Astrocyte (in vitro differentiated cells and primary cell): ENCODE measurements at places on chromosomes 1 and 21. TPM values are rescaled to one million over a fixed set of nuclear protein-coding genes. Genes with fewer than 3 reads are reported as not detected.
A peak's percentile ranks its signal among the peaks of the same experiment; 100 is the strongest.

GSTM3 gene
- total RNA-seq = 25.4 and 26.1 TPM in 2 replicates

LINGO4 gene
- total RNA-seq = not detected in 2 replicates

SEMA6C gene
- total RNA-seq = 7.4 and 7.5 TPM in 2 replicates

SYTL1 gene
- 10.7 and 12.2 TPM in 2 replicates for total RNA-seq

TGFBR3 gene
- 1.0 and 2.5 TPM in 2 replicates for total RNA-seq

YY1AP1 gene
- total RNA-seq = 40.0 and 42.3 TPM in 2 replicates

MIXL1 gene
- total RNA-seq = 0.16 TPM in 1 of 2 replicates, not detected in the other

NOS1AP gene
- total RNA-seq = 0.94 and 1.2 TPM in 2 replicates

DNA sequence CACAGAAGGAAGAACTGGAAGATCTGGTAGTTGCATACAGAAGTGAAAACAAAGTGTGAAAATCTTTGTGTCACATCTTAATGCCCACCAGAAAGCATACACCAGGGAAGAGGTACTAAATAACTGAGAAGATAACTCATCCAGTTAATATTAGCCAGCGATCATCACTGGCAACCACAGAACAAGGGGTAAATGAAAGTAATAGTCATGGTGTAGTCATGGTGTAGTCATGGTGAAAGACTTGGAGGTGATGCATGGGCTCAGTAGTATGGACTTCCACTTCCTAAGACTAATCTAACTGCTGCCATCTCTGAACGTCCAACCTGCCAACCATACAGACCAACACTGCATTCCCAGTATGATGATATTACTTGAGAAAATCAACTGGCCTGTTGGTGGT is 481.2 kb upstream of the NR5A2 start:
- peaks cover 2% of the 10 kb centered on the region for H3K27me3 ChIP-seq
- no peak overlapping the region for H3K27ac ChIP-seq
- H3K4me1 ChIP-seq = peaks cover 10% of the 10 kb centered on the region
- peak; percentile 14 for DNase-seq

DNA sequence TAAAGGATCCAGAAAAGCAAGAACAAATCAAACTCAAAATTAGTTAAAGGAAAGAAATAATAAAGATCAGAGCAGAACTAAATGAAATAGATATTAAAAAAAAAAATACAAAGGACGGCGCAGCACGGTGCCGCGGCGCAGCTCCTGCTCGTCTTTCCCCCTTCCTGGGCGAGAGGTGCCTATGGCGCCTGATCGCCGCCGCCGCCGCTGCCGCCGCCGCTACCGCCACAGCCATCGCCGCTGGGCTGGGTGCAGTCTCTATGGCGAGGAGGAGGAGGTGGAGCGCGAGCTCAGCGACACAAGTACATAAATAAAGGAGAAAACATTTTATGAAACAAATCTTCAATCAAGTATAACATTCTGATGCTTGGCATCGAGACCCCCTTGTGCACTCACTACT is 77.6 kb upstream of the VANGL1 start:
- no peak overlapping the region for H3K27ac ChIP-seq
- H3K36me3 ChIP-seq = no peaks in the 10 kb centered on the region
- peak overlapping the region; percentile 37 for H3K4me3 ChIP-seq
- no peaks in the 10 kb centered on the region for H3K4me1 ChIP-seq

GRCh38 chr1:58783090-58783992 is 506 bp downstream of the JUN start:
- H3K27me3 ChIP-seq = no peaks in the 10 kb centered on the region
- peak; percentile 36 for DNase-seq
- peak overlapping the region; percentile 90 for H3K27ac ChIP-seq
- peaks cover 17% of the 10 kb centered on the region for H3K4me1 ChIP-seq
- H3K36me3 ChIP-seq = peaks cover 8% of the 10 kb centered on the region
- H3K4me3 ChIP-seq = peak overlapping the region; percentile 98

GRCh38 chr1:243946946-243947345 is 96.9 kb upstream of the AKT3 start:
- no peaks in the 10 kb centered on the region for H3K36me3 ChIP-seq
- no peak for DNase-seq
- no peaks in the 10 kb centered on the region for H3K4me1 ChIP-seq
- no peak overlapping the region for H3K4me3 ChIP-seq
- no peaks in the 10 kb centered on the region for H3K27me3 ChIP-seq

DNA sequence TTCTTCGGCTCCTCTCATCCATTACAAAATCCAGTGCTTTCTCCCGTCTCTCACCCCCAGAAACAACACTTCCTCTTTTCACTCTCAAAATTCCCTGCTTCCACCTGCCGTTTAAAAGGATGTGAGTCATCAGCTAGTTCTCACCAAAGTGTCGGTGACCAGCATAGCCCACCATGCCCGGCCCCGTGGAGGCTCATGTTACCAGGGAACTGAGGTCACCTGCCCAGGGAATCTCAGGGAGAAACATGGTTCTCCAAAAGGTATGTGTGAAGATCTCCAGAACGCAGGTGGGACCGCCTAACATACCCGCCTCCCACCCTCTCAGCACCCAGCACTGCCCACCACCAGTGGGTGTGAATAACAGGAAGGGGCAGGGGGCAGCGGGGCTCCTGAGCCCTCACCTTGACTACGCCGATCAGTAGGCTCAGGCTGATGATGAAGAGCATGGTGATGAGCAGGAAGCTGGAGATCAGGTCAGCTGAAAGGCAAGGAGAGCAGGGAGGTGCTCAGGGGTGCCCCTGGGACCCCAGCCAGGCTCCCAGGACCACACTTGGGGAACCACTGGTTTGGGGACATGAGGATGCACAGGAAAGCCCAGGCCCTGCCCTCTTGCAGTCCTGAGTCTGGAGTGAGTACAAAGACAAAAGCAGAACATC is 16.2 kb downstream of the LAPTM5 start:
- H3K27ac ChIP-seq = no peak overlapping the region
- DNase-seq = no peak
- peaks cover 6% of the 10 kb centered on the region for H3K27me3 ChIP-seq

GRCh38 chr1:204104331-204105130 is 31.6 kb downstream of the SOX13 start:
- peaks cover 28% of the 10 kb centered on the region for H3K4me1 ChIP-seq
- H3K4me3 ChIP-seq = no peak overlapping the region
- H3K27ac ChIP-seq = peak overlapping the region; percentile 45
- H3K36me3 ChIP-seq = no peaks in the 10 kb centered on the region
- DNase-seq = peak; percentile 29

- H3K4me3 ChIP-seq = no peak overlapping the region
- no peaks in the 10 kb centered on the region for H3K4me1 ChIP-seq
- no peak for DNase-seq
- peaks cover 8% of the 10 kb centered on the region for H3K27me3 ChIP-seq
Observed at GRCh38 chr1:5998906-5999301, 6.7 kb upstream of the NPHP4 start.

GRCh38 chr21:45998276-45998701 is 16.7 kb downstream of the COL6A1 start:
- peaks cover 10% of the 10 kb centered on the region for H3K4me1 ChIP-seq
- no peaks in the 10 kb centered on the region for H3K27me3 ChIP-seq
- peaks cover 22% of the 10 kb centered on the region for H3K36me3 ChIP-seq
- H3K27ac ChIP-seq = no peak overlapping the region
- DNase-seq = no peak

- H3K27ac ChIP-seq = no peak overlapping the region
- H3K4me3 ChIP-seq = no peak overlapping the region
- no peaks in the 10 kb centered on the region for H3K36me3 ChIP-seq
- H3K27me3 ChIP-seq = no peaks in the 10 kb centered on the region
Observed at GRCh38 chr1:226722240-226722900, 16.7 kb downstream of the ITPKB start.

GRCh38 chr1:241024834-241025233 is 332.2 kb downstream of the RGS7 start:
- no peaks in the 10 kb centered on the region for H3K4me1 ChIP-seq
- no peak overlapping the region for H3K4me3 ChIP-seq
- no peaks in the 10 kb centered on the region for H3K36me3 ChIP-seq
- H3K27ac ChIP-seq = no peak overlapping the region
- DNase-seq = no peak

- peak; percentile 36 for DNase-seq
- H3K27me3 ChIP-seq = no peaks in the 10 kb centered on the region
- no peak overlapping the region for H3K27ac ChIP-seq
- H3K36me3 ChIP-seq = no peaks in the 10 kb centered on the region
- peaks cover 13% of the 10 kb centered on the region for H3K4me1 ChIP-seq
Observed at GRCh38 chr1:228226956-228227791, 19.3 kb downstream of the OBSCN start.

DNA sequence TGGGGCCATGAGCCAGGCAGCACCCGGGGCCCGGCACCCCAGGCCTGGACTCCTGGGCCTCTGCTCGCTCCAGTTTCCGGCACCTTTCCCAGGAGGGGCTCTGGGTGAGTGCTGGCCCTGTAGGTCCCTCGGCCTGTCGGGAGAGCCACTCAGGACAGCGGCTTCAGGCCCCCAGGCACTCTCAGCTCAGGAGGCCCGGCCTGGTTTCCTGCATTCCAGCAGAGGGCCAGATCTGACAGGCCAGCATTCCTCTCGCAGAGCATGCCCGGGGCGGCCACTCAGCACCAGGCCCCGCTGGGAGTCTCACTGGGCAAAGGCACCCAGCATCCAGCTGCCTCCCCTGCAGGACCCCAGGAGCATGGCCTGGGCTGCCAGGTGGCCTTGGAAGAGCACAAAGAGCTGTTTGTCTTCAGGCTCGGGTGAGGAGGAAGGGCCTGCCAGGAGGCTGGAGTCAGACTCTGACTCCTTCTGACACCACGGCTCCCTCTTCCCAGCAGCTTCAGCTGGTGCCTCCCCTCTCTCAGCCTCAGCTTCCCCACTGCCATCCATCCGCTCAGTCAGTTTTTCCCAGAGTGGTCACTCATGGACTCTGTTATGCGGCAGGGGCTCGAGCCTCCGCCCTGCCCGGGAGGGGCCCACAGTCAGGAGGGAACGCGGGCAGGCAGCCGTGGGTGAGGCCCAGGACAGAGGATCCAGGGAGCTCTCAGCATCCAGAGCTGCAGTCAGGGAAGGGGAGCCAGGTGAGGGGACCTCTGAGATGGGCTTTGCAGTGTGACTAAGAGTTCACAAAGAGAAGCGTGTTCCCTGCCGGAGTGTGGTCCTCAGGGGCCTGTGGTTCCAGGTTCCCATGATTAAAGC is 51.7 kb downstream of the WNT9A start:
- no peaks in the 10 kb centered on the region for H3K27me3 ChIP-seq
- no peaks in the 10 kb centered on the region for H3K36me3 ChIP-seq

GRCh38 chr21:31509194-31510017 is 150.1 kb upstream of the SOD1 start:
- H3K36me3 ChIP-seq = no peaks in the 10 kb centered on the region
- no peak overlapping the region for H3K27ac ChIP-seq
- peaks cover 2% of the 10 kb centered on the region for H3K27me3 ChIP-seq

GRCh38 chr1:22809783-22810182 is 99.1 kb downstream of the EPHB2 start:
- H3K27me3 ChIP-seq = no peaks in the 10 kb centered on the region
- H3K27ac ChIP-seq = no peak overlapping the region
- no peaks in the 10 kb centered on the region for H3K36me3 ChIP-seq
- peaks cover 16% of the 10 kb centered on the region for H3K4me1 ChIP-seq
- H3K4me3 ChIP-seq = no peak overlapping the region

DNA sequence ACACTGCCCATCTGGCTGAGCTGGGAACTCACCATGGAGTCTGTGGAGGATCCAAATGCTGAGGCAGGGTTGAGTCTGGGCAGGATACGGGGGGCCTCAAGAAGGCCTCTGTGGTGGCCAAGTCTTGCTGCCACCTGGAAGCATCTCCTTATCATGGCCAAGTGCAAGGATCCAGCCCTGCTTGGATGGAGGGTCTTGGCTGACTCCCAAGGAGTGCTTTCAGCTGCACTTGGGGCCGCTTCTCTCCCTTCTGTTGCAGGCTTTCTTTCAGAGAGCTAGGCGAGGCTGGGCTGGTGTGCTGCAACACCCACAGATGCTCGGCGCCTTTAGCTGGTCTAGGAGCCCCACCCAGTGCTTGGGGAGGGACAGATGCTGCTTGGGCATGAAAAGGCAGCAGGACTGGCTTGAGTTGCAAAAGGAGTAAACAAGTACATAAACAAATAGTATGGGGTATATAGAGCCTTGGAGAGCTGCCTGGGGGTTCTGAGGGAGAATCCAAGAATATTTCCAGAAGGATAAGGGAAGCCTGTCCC is at the start of gene THEM5:
Gene THEM5 (minus strand): TSS at position 302 of the 533 bp plus-strand sequence. CDS start 147 bp downstream, at position 155.
- H3K27me3 ChIP-seq = peaks cover 25% of the 10 kb centered on the region
- H3K27ac ChIP-seq = no peak within 1 kb of the TSS
- H3K4me1 ChIP-seq = no peaks in the 10 kb centered on the region
- no peaks in the 10 kb centered on the region for H3K36me3 ChIP-seq
- H3K4me3 ChIP-seq = no peak within 1 kb of the TSS

DNA sequence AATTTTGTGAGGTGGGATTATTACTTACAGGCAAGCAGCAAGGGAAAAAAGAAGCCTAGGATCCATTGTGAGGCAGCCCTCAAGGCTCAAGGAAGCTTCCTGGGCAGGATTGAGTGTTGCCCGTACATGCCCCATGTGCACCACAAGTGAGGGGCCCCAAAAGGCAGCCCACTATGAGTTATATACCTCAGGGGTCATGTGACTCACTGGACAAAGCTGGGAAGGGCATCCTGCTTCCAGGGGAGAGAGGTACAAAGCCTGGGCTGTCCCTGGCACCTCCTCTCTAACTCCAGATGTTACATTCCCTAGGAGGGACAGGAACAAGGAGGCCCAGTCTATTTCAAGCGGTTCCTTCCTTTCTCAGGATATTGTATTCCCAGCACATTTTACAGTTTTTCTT is 34.0 kb upstream of the CD1D start:
- no peak overlapping the region for H3K4me3 ChIP-seq
- no peak overlapping the region for H3K27ac ChIP-seq
- H3K27me3 ChIP-seq = no peaks in the 10 kb centered on the region
- H3K4me1 ChIP-seq = peaks cover 10% of the 10 kb centered on the region
- DNase-seq = no peak

DNA sequence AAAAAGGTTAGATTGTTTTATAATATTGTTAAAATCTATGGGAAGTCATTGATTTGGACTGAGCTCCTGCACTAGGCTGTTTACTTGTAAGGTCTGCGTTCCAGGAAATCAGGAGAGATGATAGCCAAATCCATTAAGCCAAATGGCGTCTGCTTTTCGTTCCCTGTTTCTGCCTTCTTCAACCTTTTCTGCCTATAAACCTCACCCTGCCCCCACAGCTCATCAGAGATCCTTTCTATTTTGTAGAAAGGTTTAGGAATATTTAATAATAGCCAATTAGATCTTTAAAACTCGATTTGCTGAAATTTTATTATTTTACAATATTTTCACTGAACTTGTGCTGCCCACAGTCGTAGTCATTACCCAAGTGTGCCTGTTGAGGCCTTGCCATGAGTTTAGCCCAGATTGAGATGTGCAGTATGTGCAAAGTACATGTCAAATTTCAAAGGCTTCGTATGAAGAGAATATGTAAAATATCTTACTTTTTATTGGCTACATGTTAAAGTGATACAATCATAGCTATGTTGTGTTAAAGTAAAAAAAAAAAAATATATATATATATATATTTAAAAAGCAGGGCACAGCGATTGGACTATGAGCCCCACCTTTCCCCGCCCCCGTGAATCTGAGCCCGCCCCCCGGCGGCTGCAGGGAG is 444 bp upstream of the IARS2 start:
- H3K4me1 ChIP-seq = peaks cover 5% of the 10 kb centered on the region
- no peak overlapping the region for H3K4me3 ChIP-seq
- no peak overlapping the region for H3K27ac ChIP-seq
- no peak for DNase-seq
- no peaks in the 10 kb centered on the region for H3K27me3 ChIP-seq
- H3K36me3 ChIP-seq = peaks cover 4% of the 10 kb centered on the region
